ENCODE measurements at places on chromosomes 6 and 20.

DNA sequence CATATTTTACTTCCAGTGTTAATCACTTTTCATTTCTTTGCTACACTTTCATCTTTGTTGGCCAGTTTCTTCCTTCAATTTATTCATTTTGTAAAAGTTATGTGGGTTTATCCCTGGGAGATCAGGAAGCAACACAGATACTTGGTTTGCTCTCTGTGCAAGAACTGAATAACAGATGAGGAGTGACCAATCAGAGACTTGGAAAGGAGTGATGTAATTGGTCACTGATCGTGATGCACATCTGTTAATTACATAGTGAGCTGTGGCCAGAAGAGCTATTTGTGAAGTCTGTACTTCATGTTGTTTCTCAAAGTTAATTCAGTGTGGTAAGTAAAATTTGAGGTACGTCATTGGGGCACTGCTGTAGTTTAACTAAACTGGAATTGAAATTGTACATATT, 21.3 kb downstream of the ANKRD6 start:
- DNase-seq, result no peak

DNA sequence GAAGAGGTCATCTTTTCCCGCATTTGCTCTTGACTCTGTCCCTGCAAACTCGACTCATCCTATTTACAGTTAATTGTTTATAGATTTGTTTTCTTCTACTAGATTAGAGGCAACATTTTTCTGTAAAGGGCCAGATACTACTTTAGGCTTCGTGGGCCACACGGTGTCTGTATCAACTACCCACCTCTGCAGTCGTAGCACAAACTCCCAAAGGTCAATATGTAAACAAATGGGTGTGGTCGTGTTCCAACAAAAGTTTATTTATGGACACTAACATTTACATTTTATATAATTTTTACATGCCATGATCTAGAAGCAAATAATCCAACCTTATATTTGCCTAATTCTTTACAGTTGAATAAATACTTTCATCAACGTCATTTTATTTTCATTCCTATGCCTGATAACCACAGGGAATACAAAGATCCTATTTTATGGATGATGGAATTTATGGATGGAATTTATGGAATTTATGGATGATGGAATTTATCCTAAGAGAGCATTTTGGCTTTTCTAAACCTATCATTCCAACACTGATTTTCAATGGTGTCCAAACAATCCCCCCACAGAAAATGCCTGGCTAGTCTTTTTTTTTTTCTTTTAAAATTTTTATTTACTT, 232.8 kb downstream of the MYLK4 start:
- no peak for DNase-seq

DNA sequence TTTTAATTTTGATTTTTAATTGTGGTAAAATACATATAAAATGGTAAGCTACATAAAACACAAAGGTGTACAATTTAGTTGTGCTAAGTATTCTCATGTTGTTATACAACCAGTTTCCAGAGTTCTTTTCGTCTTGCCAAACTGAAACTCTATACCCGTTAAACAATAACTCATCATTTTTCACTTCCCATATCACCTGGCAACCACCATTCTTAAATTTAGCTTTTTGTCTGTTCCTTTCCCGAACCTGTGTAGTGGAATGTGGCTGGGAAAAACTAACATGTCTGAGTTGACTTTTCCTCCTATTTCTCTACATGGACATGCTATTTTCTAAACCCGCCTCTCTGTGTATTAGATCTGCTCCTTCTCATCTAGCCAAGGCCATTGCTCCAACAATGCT, 27.6 kb downstream of the RPRD1B start:
- no peak for DNase-seq

- no peak for DNase-seq
Observed at GRCh38 chr6:83270971-83271719, 78.0 kb downstream of the RWDD2A start.

DNA sequence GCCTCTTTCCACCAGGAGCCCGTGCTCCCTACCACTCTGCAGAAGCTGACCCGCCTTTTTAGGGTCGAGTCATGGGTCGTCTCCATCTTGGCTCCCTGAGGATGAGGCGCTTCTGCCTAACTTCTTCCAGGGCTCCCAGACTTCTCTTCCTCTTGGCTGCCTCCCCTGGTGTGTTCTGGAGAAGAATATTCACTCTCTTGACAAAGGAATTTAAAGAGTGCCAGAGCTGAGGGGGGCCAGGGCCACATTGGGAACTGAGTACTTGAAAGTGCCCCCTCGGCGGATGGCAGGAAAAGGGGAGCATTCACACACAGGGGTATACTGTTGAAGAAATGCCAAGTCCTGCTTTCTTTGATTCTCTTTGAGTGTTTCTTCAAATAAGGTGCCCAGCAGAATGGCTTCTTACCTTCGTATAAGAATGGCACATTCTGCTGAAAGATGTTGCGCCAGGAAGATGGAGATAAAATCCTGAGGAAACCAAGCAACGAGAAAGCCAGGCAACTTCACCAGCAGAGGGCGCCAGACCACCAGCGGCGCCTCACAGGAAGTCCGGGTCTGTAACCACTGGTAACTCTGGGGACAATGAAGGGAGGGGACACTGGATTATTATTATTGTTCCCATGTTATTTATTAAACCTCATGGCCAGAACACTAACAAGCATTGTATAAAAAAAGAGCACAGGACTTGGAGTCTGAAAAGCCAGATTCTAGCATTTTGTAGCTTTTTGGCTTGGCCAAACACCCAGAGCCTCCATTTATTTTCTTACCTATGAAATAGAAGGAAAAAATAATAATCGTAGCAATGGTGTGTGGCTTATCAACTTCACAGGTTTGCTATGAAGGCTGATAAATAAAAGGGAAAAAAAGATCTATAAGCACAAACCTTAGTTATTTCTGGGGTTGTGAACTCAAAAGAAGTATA, 176.7 kb downstream of the HACE1 start:
- peak; percentile 52 for DNase-seq

GRCh38 chr6:170368544-170368943, 62.0 kb downstream of the FAM120B start:
- DNase-seq, result no peak

DNA sequence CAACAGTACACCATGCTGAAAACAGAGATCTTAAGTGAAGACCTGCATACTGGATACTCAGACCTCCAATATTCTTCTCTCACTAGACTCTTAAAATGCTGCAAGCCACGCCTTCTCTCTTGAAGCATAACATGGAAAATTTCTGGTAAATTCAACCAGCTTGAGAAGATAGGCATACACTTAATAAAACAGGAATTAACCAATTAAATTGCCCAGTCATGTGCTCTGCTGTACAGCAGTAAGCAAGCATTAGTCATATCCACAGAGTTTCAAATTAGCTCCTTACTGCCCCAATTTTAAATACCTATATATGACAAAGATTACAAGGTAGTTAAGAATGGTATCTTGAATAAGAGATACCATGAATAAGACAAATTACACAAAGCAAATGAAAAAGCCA, 53.8 kb downstream of the C6orf58 start:
- no peak for DNase-seq

Measured in eye (tissue), 1 donor.